Peyer's patch (tissue), 4 donors: ENCODE measurements at places on chromosomes 13 and 19. TPM values are rescaled to one million over a fixed set of nuclear protein-coding genes. Genes with fewer than 3 reads are reported as not detected.
A peak's percentile ranks its signal among the peaks of the same experiment; 100 is the strongest.

GRCh38 chr19:14479975-14480699 is 5.0 kb upstream of the PTGER1 start:
- DNase-seq = peak; percentile 79

DNA sequence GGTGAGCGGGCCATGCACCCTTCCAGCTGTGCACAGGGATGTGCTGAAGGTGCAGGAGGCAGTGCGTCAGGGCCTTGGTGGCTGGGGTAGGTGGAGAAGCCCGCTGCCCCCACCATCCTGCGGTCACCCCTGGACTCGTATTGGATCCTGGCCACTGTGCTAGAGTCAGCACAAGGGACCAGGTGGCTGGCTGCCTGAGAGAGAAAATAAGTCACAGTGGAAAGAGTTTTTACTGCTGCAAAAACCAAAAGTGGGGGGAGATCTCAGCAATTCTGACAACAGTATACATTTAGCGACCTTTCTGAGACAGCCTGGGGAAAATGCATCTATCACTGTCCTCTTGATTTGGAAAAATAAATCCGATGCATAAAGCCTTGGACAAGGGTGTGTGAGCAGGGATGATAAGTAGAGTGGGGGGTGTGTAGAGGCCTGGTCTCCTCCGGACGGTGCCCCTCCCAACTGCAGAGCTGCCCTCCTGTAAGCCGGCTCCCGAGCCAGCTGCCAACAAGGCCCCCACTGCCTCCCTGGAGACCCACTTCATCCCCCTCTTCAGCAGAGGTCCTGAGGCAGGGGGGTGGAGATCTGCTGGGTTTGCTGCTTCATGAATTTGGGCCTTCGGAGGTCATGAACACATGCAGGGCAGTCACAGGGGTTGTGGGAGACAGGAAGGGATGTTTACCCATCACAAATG is 84.2 kb downstream of the SLC7A1 start:
- no peak for DNase-seq

Gene METTL21C
- total RNA-seq = not detected

DNA sequence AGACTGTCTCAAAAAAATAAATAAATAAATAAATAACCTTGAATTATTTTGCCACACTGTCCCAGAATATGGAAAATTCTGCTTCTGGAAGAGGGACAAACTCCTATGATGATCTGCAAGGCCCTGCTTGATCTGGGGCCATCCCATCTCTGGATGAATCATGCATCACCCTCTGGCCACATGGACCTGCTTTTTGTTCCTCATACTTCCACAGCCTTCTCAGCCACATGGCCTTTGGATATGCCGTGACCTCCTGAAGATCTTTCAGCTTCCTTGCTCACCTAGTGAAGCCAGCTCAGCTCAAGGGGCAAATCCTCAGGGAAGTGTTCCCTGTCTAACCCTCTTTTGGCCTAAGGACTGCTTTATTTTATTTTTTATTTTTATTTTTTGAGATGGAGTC is 10.3 kb downstream of the IER2 start:
- DNase-seq = no peak

DNA sequence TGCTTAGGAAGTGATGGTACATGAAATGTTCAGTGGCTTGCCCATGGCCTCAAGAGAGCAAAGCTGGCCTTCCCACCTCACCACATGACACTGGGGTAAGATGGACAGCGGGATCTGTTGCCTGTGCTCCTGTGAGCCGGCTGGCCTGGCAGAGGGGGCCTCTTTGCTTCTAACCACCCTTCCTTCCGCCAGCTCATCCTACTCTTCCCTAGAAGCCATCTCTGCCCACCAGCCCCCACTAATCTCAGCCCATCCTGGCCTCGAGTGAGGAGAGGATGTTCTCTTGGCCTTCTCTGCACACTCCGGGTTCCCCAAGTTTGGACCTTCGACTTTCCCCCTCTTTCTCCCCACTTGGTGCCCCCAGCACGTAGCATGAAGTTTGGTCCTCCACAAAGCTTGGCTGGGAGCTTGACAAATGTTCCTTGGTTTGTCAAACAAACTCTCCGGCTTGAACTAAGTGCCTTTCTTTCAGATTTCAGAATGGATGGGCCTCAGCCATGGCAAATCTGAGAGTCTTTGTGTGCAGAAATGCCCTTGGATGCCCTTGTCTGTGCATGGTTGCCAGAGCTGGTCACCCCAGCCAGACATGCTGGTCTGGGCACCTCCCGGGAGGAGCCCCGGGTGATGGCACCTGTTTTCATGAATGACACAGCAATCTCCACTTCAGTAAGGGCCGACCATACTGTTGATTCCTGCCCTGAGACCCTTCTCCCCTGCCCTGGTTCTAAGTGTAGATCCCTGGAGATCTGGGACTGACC is 145.5 kb downstream of the URI1 start:
- DNase-seq = peak; percentile 11

- DNase-seq = no peak
Observed at GRCh38 chr19:55066107-55066709, 3.3 kb upstream of the RDH13 start.

Gene SPRED3
- total RNA-seq = 0.88 TPM

Gene CATSPERD
- total RNA-seq = not detected

DNA sequence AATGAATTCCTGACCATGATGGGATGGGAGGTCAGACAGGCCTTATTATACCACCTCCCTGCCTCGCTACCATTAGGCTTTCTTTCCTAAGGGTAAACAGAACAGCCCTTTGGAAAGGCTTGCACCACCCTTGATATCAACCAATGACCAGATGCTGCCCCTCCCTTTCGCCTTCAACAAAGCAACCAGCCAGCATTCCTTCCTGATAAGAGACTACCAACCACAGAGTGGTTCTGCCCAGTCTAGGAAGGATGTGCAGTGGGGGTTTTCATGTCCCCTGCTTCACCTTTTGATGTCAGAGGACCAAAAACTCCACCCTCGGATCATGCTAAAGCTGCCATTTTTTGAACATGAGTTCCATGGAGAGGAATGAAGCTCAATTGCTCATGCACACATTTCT is 21.7 kb downstream of the TEX30 start:
- DNase-seq = no peak

Gene CCDC8
- total RNA-seq = 0.70 TPM

DNA sequence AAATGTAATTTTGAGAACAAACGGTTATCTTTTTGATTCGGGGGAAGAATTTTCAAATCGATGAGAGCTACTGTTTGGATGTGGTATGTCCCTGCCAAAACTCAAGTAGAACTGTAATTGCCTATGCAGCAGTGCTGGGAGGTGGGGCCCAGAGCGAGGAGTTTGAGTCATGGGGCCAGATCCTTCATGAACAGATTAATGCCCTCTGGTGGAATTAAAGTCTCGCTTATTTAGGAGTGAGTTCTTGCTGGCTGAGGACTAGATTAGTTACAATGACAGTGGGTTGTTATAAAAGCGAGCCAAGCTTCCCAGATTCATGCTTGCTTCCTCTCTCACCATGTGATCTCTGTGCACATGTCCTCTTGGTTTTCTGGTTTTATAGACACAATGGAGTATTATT is 11.8 kb upstream of the PRR20A start:
- DNase-seq = no peak

- peak; percentile 42 for DNase-seq
Observed at GRCh38 chr19:4304538-4305256, at the start of gene FSD1. TSS of gene FSD1 (plus strand) at chr19:4304598. CDS start at chr19:4304747, 149 bp downstream.

DNA sequence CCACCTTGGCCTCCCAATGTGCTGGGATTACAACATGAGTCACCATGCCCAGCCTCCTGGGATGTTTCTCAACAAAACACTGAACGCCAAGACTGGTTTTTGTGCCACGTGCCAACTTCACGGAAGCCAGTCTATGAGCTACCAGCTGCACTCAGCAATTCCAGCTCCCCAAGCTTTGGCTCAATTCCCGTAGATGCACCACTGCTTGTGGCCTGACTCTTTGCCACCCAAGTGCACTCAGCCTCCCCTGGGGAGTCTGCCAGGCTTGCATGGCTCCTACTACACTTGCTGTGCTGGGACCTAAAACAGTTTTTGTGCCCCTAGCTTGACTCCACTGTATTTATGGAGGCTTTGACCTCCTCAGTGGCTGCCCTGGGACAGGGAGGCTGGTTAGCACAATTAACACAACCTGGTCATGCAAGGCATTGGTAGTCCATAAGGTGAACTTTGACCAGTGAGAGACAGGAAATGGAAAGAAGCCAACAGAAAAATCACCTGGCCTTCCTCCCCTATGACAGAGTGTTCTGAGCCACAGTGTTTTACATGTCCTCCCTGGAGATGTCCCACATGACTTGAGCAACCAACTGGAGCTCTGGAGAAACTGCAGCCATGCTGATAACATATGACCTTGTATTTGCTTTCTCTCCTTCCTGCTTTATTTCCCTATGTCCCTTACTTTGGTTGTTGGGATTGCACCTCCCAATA is 1173.1 kb downstream of the UQCRFS1 start:
- no peak for DNase-seq

- DNase-seq = no peak
Observed at GRCh38 chr19:6402058-6402457, 9.1 kb upstream of the GTF2F1 start.

Gene FUT6
- 227 TPM for total RNA-seq

DNA sequence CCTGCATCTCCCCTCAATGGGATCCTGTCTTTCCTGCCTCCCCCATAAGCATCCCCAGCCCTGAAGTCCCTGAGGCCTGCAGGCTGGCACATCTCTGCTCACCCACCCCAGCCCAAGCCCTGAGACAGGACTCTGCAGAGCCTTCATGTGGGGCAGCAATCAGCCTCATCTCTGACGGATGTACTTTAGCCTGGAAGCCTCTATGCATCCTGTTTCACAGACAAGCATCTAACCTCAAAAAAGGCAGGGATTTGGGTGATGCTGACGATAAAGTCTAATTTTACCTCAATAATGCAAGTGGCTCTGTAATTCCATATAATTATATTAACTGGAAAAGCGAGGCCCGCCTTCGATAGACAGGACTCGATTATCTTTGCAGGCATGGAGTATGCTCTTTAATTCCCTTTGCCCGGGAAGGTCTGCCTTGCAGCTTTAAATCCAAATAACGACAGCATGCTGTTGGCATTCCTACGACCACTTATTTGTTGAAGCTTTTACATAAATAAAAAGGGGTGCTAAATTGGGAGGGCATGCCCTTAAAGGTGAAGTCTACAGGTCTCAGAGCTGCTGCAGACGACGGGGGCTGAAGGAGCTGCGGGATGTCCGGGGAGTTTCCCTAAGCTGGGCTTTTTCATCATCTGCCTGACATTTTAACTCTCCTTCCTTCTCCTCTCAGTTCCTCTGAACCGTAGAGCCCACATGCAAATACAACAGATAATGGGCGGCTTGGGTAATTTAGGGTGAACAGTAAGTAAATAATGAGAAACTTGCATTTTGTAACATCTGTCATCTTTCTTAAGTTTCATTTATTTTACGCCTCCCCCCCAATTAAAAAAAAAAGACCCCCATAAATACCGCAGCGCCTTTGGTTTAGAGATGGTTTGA is 211.5 kb downstream of the URI1 start:
- no peak for DNase-seq

- no peak for DNase-seq
Observed at GRCh38 chr13:44031555-44031954, 151.9 kb downstream of the LACC1 start.

Gene JSRP1
- not detected for total RNA-seq

GRCh38 chr13:33541456-33541855 is 255.9 kb upstream of the STARD13 start:
- no peak for DNase-seq

- no peak for DNase-seq
Observed at GRCh38 chr13:81874681-81875661, 1534.0 kb upstream of the SPRY2 start.

GRCh38 chr13:38419312-38419873 is 69.7 kb downstream of the UFM1 start:
- DNase-seq = no peak

GRCh38 chr13:66996503-66996902 is 233.6 kb downstream of the PCDH9 start:
- DNase-seq = no peak

Gene ZNF468
- 18.6 TPM for total RNA-seq

- no peak for DNase-seq
Observed at GRCh38 chr13:73222627-73223305, 164.0 kb downstream of the KLF5 start.

Gene KCNN1
- total RNA-seq = not detected

DNA sequence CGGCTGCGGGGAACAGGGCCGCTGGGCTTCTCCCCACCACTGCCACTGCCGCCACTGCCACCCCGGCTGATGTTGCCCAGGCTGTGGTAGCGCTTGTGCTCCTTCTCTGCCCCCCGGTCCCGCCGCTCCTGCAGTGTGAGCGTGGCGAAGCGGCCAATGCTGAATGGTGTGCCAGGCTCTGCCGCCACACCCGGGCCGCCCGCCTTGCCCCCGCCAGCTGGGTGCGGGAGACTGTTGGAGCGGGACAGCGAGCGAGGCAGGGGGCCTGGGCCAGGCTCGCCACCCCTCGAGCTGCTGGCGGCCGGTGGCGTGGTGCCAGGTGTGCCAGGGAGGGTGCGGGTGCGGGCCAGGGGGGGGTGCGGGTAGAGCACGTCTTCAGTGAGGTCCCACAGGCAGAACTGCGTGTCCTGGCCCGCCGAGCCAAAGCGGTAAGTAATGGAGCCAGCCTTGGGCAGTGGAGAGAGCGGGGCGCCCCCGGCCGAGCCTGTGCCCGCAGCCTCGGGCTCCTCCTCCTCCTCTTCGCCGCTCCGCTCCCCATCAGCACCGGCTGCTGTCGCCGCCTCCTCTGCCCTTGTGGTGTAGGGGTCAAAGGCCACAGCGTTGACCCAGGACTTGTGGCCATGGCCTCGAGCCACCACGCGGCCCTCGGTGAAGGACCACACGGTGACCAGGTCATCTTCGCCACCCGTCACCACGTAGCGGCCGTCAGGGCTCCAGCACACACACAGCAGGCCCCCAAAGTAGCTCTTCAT is 3.7 kb upstream of the DMPK start:
- DNase-seq = no peak

GRCh38 chr13:64020126-64020525 is 2604.5 kb upstream of the PCDH20 start:
- DNase-seq = no peak

DNA sequence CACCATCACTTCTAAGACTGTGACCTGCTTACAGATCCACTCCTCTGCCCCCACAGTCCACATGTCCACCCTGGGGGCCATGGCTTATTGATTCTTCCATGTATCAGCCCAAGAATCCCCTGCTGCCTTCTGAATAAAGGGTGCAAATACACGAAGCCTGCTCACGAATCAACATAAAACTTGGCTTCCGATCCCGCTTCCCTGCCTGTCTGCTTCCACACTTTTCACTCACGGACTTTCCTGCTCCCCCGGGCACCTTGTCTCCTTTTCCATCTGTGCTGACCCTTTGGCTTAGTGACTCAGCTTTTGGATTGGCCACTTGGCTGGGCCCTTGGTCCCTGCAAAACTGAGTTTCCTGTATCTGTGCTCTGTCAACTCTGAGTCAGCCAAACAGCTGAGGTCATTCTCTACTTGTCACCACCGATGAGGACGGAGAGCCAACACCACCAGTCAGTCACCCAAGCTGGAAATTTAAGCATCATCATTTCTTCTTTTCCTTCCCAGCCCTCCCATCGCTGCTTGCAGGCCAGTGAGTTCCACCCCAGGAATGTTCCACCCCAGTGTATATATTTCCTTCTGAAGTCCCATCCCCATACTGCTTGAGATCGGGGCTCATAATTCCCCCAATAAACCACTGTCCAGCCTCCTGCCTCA is 11.4 kb upstream of the USP12 start:
- no peak for DNase-seq
